Amygdala (tissue), 56 donors: ENCODE measurements at places on chromosomes 5 and 9.

GRCh38 chr9:127344368-127345000 is 52.5 kb upstream of the SLC2A8 start:
- DNase-seq, result no peak

DNA sequence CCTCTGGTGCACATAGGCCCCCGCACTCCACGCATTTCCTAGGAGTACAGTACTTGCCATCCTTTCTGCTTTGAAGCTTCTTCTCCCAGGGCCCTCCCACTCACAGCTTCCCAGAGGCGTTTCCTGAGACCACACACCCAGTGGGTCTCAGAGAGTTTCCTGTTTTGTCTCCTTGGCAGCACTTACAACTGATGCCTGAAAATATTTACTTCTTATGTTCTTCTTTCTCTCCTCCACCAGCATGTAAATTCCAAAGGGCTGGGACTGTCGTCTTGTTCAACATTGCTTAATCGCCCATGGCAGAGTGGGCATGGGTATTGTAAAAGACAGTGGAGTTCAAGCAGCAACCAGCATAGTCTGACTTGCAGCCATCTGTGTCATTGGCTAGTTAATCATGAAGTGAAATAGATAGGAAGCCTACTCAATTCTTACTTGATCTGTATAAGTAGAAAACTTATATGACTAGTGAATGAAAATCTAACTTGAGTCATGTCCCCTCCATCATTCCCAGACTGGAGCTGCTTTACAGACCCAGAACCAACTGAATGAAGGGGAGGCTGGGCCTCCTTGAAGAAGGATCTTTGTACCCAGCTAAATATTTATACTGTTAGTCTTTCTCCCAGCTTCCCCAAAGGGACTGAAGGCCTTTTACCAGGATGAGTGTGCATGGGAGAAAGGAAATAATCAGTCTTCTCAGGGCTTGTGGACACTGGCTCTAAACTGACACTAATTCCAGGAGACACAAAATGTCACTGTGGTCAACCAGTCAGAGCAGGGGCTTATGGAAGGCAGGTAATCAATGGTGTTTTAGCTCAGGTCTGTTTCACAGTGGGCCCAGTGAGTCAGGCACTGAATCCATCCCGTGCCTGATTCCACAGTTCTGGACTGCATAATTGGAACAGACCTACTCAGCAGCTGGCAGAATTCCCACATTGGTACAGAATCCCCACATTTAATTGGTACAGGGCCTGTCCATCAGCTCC is 116.4 kb downstream of the SV2C start:
- no peak for DNase-seq

DNA sequence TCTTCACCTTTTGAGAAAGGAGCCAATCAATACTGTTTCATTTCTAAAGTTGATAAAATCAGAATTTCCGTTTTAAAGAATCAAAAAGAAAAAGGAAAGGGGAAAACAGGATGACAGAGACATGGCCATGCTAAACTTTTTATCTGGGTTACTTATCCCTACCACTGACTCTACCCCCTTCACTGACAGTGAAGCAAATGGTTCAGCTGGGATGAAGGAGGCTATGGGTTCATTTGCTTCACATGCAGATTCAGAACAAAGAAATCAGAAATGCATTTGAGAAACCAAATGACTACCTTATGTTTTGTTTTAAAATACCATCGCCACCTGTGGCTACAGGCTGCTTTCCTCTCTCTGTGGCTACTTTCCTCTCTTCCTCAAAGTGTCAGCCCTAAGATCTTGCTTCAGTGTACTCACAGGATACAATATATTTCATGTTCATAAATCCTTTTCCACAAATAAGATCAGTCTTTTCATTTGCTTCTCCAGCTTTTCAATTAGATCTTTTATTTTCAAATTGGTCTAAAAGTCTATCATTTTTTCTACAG is 53.3 kb downstream of the LPAR1 start:
- DNase-seq, result no peak

DNA sequence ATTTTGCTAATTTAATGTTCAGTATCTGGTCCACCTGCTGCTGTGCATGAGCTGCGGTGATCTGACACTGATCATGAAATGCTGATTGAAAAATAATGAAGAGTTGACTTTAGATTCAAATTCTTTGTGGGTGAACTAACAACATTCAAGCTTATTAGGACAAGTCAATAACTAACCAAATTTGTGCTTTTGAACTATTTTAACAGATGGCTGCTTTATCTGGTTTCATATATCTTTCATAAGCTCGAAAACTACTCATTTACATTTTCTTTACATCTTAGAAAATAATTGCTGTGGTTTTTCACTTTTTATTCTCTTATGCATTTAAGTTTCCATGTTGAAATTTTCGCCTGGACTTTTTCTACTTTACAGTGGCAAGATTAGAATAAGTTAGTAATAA is 274.8 kb upstream of the CCNG1 start:
- no peak for DNase-seq

DNA sequence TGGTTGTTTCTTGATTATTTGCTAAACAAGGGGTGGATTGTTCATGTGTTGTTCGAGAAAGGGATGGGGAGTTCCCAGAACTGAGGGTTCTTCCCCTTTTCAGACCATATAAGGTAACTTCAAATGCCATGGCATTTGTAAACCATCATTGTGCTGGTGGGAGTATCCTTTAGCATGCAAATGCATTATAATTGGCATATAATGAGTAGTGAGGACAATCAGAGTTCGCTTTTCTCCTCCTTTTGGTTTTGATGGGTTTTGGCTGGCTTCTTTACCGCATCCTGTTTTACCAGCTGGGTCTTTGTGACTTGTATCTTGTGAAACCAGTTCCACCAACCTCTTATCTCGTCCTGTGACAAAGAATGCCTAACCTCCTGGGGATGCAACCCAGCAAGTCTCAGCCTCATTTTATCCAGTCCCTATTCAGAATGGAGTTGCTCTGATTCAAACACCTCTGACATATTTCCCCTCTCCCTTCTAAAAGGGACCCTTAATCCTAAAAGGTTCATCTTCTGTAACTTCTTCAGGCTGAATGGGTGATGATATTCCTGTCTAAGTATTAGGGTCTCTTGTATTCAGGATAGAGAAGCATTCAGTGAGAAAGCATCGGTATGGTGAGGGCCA is 8.7 kb upstream of the FBN2 start:
- no peak for DNase-seq

DNA sequence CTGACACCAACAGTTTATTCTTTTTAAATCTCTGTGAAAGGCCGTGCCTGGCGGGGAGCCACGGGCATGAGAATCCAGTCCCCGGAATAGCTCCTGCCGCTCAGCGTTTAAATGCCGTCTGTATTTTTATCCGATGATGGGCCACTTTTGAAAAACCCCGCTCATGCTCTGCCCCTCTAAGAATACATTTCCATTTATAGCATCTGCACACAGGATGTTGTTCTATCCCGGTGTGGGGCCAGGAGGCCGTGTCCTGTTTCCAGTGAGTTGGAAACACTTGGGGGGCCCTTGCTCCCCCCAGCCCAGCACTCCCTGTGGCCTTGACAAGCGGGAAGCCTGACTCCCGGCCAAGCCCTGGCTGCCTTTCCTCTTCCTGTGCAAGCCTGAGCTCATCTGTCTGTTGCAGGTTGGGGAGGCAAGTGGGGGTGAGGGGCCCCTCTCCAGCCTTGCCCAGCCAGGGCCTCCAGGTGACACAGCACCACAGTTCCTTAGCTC is 39.0 kb downstream of the ERGIC1 start:
- no peak for DNase-seq

DNA sequence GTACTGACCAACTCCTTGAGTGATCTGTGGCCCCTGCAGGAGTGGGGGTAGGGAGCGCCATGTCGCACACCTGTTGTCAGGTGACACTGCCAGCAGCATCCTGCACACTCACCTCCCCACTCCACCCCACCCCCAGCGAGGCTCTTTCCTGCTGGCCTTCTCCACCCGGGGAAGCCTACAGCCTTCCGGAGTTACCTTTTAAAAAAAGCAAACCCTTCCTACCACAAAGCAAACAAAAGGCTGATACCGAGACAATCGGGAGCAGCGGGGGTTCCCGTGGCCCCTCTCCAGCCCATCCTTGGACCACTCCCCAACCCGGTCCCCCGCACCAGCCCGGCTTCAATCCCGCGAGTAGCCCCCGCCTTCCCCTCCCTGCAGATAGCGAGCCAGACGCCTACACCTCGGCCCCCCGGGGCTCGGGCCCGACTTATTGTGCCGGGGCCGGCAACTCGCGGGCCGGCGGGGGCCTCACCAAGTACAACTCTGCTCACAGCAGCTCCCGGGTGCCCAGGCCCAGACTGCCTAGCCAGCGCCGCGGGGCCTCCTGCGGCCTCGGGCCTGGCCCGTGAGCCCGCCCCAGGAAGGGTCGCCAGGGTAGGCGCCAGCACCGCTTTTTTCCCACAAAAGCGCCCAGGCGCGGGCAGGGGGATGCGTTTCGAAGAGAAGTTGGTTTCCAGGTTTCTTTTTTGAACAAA is 724 bp downstream of the MACROH2A1 start:
- no peak for DNase-seq

- DNase-seq, result no peak
Observed at GRCh38 chr5:19496056-19496455, 491.9 kb downstream of the CDH18 start.

DNA sequence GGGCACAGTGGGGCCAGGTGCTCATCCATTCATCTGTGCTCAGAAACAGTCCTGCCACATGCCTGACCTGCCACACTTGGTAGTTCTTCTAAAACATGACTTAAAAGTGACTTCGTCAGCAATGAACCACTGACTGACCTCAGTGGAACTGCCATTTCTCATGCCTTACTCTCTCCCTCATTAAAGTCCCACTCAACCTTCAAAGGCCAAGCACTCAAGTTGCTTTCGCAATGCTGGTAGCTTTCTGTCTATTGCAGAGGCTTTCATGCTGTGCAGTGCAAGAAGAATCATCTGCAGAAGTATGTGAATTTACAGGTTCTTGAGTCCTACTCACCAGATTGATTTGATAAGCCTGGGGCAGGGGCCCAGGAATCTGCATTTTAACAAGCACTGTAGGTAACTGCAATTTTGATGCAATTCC is 23.9 kb downstream of the B4GALT1 start:
- no peak for DNase-seq

DNA sequence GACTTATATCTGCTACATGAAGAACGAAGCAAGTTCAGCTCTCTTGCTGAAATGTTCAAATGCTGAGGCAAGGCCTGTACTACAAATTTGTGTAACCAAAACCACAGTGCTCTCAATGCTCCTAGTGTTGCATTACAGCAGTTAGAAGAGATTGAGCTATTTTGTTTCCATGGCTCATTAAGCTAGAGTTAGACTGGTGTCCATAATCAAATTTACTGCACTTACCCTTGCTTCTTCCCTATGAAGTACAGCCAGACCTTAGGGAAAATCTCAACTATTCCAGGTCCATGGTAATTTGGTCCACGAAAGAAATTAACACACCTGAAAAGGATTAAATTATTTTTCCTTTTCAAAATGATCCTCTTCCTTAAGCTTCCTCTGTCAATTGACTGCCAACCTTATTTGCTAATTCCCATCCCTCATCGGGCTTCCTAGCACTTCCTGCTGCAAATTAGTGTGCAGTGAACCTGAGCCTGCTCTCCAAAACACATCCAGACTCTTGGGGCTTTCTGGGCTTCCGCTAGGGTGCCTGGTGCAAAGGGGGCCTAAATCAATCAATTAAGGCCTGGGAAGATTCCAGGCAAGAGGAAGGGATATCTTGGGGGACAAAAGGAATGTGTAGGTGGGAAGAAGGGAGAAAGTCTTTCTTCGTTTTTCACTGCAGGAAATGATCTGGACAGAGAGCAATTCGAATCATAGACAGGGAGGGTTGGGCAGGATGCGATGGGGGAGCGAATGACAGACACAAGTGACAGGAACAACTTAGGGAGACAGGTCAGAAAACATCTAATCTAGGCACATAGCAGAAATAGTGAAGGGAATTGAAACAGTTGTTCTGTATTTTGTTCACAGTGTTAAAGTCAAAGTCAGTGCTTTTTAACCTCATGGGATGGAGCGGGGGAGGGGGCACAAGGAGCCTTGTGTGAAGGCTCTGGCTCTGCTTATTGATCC is 542.4 kb downstream of the RAB3C start:
- DNase-seq, result no peak

- no peak for DNase-seq
Observed at GRCh38 chr9:121133104-121133816, 58.5 kb downstream of the CNTRL start.

- DNase-seq, result no peak
Observed at GRCh38 chr5:133232435-133232834, 180.6 kb downstream of the HSPA4 start.

DNA sequence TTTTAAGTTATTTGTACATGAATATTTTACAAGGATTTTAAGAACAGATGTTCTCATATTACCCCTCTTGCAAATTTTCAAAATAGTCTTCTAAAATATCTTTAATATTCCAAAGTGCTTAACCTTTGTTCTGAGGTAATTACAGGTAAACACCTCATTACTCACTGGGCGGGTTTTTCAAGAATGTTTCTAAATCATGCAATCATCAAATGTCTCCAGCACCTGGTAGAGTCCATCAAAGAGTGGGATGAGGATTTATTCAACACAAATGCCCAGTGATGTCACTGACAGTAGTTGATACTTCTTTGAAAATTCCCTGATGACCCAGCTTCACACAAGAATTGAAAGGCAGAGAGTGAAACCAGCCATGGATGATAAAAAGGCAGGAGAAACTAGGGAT is 114.4 kb downstream of the SEC61B start:
- no peak for DNase-seq

DNA sequence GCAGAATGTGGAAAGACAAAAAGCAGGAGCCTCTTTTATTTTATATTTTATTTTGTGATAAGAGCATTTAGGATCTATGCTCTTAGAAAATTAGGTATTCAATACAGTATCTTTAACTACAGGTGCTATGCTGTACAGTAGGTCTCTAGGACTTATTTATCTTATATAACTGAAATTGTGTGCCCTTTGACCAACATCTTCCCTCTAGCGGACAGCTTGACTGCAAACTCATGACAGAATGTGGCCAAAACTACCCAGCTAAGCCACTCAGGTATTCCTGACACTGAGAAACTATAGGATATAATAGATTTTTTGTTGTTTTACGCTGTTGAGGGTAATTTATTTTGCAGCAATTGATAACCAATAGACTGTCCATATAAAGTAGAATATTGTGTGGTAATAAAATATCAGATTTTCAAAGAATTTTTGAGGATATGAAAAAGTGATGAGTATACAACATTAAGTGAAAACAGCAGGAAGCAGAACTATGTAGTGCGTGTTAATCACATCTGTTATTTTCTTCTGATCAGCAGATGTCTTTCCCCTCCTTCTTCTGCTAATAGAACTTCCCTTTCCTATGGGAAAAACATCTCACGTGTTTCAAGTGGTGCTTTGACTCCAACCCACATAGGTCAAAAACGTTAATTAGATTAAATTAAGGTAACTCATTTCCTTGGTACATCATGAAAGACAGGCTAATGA is 69.9 kb upstream of the SELENOP start:
- DNase-seq, result no peak

GRCh38 chr5:138659121-138659520 is 83.9 kb upstream of the HSPA9 start:
- no peak for DNase-seq

GRCh38 chr9:90741036-90741435 is 60.6 kb upstream of the SYK start:
- DNase-seq, result no peak
